ENCODE measurements at places on chromosomes 2 and 18. TPM values are rescaled to one million over a fixed set of nuclear protein-coding genes. Genes with fewer than 3 reads are reported as not detected.
A peak's percentile ranks its signal among the peaks of the same experiment; 100 is the strongest.

The DNAH7 gene
- total RNA-seq: 0.36 TPM

The SPP2 gene
- total RNA-seq: not detected

The FSIP2 gene
- under 0.01 TPM for total RNA-seq

The MAP2 gene
- 0.28 TPM for total RNA-seq

The CSRNP3 gene
- 0.72 TPM for total RNA-seq

The AFF3 gene
- total RNA-seq: 13.9 TPM

The NT5DC4 gene
- total RNA-seq: not detected

The CAPN14 gene
- total RNA-seq: under 0.01 TPM

The SPEG gene
- 7.8 TPM for total RNA-seq

The FBXO15 gene
- 0.90 TPM for total RNA-seq

DNA sequence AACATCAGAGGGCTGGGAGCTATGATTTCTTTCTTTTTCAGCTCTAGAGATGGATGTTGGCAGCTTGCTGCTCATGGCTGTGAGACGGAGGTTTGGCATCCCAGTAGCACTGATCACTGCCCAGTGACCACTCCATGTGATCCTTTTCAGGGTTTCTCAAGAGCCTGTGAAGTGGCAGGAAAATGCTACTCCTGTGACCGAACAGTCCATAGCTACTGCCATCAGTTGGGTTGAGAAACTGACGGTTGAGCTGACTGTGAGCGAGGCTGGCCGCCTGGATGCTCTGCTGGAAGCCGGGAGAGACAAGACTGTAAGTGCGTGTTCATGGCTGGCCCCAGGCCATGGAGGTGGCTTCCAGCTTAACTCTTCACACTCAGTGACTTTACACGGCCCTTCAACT, 34.2 kb downstream of the VWA3B start:
- DNase-seq: no peak

DNA sequence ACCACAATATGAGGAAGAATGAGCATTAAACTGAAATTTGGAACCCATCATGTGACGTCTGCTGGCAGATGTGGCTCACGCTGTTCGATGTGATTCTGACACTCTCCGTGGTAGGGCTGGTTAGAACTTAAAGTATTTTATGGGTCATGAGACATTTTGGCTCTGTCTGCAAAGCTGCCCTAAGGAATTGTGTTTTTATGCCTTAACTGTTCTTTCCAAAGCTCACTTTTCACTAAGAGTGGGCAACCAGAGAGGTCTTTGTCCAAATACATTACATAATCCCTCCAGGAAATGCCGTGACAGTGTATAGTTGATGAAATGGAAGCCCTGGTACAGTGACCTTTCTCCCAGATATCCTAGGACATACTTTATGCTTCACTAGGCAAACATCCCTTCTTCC, 119.1 kb downstream of the AQP4 start:
- no peak for DNase-seq

DNA sequence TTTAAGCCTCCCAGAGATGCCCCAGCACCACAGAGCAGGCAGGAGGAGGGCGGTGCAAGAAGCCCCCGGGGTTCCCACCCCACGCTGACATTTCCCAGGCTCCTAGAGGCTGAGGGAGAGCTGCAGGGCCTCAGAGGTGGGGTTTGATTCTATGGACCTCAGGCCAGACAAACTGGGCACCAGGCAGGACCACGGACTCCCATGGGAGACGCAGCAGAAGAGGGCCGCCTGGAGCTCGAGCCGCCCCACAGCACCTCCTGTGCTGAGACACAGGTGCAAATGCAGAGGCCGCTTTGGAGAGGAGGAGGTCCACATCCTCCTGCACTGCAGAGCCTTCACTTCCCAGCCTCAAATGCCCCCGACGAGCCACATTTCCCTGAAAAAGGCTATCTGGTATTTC, 62.7 kb downstream of the PSMG2 start:
- no peak for DNase-seq

DNA sequence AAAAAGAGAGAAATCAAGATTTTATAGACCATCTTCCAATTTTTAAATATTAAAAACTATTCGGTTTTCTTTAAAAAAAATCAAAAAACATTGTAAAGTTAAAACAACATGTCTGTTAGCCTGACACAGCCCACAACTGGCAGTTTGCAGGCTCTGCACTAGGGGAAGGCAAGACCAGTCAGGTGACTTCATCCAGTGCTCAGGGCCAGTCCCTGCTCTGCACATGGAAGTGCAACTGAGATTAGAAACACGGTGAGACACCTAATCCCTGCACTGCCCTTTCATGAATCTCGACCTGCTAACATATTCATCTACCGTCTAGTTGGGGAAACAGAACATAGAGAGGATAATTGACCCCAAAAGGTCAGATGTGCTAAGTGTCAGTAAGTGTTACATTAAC, 135.2 kb downstream of the BARD1 start:
- no peak for DNase-seq

GRCh38 chr2:79530443-79530842, 17.6 kb downstream of the CTNNA2 start:
- no peak for DNase-seq

DNA sequence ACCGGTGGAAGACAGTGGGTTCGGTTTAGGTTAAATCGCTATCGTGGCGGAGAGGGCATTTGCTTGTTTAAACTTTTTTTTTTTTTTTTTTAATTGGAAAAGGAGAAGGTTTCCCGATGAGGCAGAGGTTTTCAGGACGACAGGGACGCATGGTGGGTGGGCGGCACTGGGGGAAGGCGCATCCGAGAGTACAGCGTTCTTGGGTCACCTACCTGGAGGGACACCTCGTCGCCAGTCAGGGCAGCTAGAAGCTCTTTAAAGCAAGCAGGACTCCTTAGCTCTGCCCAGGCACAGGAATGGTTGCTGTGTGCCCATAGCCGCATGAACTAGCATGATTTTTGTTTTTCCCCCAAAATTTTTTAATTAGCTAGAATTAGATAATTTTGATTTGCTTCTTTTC, 437 bp downstream of the LDLRAD4 start:
- DNase-seq: no peak

GRCh38 chr2:162221064-162221463, 22.2 kb downstream of the FAP start:
- DNase-seq: peak; percentile 55

GRCh38 chr2:32758232-32758631, 130.4 kb downstream of the TTC27 start:
- DNase-seq: no peak

GRCh38 chr2:160290598-160290997, 90.5 kb upstream of the ITGB6 start:
- no peak for DNase-seq

- no peak for DNase-seq
Measured at GRCh38 chr18:7686278-7686677, 119.2 kb downstream of the PTPRM start.

- no peak for DNase-seq
Measured at GRCh38 chr2:170711774-170712652, 3.1 kb upstream of the SP5 start.

GRCh38 chr2:60104514-60105505, 448.6 kb downstream of the BCL11A start:
- DNase-seq: no peak

GRCh38 chr2:217858519-217859491, 144.0 kb downstream of the TNS1 start:
- DNase-seq: peak; percentile 96

DNA sequence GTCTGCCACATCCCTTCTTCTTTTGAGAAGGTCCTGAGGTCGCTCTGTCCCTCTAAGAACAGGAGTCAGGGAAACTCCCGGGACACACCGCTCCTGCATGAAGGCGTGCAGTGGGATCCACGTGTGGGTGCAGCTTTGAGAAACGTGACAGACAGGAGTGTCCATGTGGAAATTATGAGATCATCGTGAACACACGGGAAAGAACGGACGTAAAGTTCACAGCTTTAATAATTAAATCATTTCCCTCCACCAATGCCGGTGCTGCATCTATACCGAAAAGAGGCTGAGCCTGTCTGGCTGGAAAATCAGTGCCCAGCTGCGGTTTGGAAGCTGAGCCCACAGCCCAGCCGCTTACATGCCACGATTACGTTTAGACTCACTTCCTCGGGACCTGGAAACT, 372.4 kb upstream of the SALL3 start:
- DNase-seq: no peak

DNA sequence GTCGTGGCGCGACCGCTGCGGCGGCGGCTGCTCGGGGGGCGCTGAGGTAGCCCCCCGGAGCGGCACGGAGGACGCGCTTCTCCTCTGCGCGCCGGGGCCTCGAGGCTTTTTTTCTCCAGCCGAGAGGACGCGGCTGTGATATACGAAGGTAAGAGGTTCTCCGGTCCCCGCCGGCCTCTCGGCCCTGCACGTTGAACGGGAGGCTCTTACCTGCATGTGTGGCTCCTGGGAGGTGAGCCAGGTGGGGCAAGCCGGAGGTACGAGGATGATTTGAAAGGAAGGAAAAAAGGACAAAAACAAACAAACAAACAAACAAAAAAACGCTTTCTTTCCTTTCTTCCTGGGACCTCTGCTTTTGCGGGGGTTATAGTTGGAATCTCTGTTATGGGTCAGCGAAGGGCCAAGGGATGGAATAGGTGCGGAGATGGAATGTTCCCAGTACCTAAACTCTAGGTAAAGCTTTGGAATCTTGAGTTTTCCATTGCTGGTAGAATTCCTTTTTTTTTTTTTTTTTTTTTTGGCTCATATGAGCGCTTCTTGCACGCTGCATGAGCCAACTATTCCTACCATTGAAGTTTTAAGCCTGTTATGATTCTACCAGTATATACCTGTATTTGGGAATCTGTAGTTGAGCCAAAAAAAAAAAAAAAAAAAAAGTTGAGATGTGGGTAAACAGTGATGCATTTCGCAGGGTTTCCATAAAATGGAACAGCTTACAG, 674 bp downstream of the PTPN4 start:
- no peak for DNase-seq

GRCh38 chr2:121591199-121591598, 58.1 kb downstream of the CLASP1 start:
- DNase-seq: no peak

GRCh38 chr2:196984903-196985302, 58.4 kb upstream of the PGAP1 start:
- DNase-seq: no peak
